Endothelial cell of coronary artery (primary cell): ENCODE measurements at places on chromosomes 5 and 9. TPM values are rescaled to one million over a fixed set of nuclear protein-coding genes. Genes with fewer than 3 reads are reported as not detected.

The NDUFS4 gene
- total RNA-seq: 101 and 119 TPM in 2 replicates

The LRRC70 gene
- 18.0 and 33.4 TPM in 2 replicates for total RNA-seq

The CCDC192 gene
- total RNA-seq: not detected in 2 replicates

The NIPSNAP3A gene
- 28.5 and 34.1 TPM in 2 replicates for total RNA-seq

The RARS1 gene
- 141 and 156 TPM in 2 replicates for total RNA-seq

The AFAP1L1 gene
- 92.1 and 118 TPM in 2 replicates for total RNA-seq

The ESM1 gene
- total RNA-seq: 214 and 325 TPM in 2 replicates

The CCL27 gene
- total RNA-seq: not detected in 2 replicates

The MEIKIN gene
- total RNA-seq: not detected in 2 replicates

The LMX1B gene
- total RNA-seq: not detected in 2 replicates

The CDK7 gene
- 58.5 and 60.7 TPM in 2 replicates for total RNA-seq

The PCDHB9 gene
- total RNA-seq: 0.27 and 0.28 TPM in 2 replicates

The JAKMIP2 gene
- total RNA-seq: 0.09 TPM in 1 of 2 replicates, not detected in the other

The FOXD4L6 gene
- total RNA-seq: under 0.01 TPM in 1 of 2 replicates, not detected in the other

The AJM1 gene
- 0.45 and 2.2 TPM in 2 replicates for total RNA-seq

The SPINK14 gene
- total RNA-seq: not detected in 2 replicates

The ENC1 gene
- total RNA-seq: 126 and 134 TPM in 2 replicates

The ZBTB5 gene
- 6.7 and 8.4 TPM in 2 replicates for total RNA-seq

The EQTN gene
- not detected in 2 replicates for total RNA-seq

The GFI1B gene
- total RNA-seq: not detected in 2 replicates

The ALDH1A1 gene
- 118 and 122 TPM in 2 replicates for total RNA-seq

The GDNF gene
- total RNA-seq: 0.09 TPM in 1 of 2 replicates, not detected in the other

The ATP10B gene
- not detected in 2 replicates for total RNA-seq

The BHMT2 gene
- 0.09 TPM in 2 replicates for total RNA-seq

The ADAMTS2 gene
- total RNA-seq: 0.54 and 41.0 TPM in 2 replicates

The PDE6A gene
- under 0.01 TPM in 1 of 2 replicates, not detected in the other for total RNA-seq

The SHISAL2B gene
- not detected in 2 replicates for total RNA-seq

The QRFP gene
- not detected in 2 replicates for total RNA-seq

The KIF4B gene
- total RNA-seq: 0.19 and 0.27 TPM in 2 replicates

The NMUR2 gene
- total RNA-seq: not detected in 2 replicates

The ACOT12 gene
- total RNA-seq: not detected in 2 replicates

The THBS4 gene
- total RNA-seq: under 0.01 and 0.09 TPM in 2 replicates

The MYMK gene
- not detected in 2 replicates for total RNA-seq

The NSD1 gene
- 30.5 and 38.3 TPM in 2 replicates for total RNA-seq

The CDX1 gene
- not detected in 2 replicates for total RNA-seq

The SGCD gene
- total RNA-seq: 0.28 TPM in 1 of 2 replicates, not detected in the other

The FAM174A gene
- 17.8 and 26.4 TPM in 2 replicates for total RNA-seq

The ZFR gene
- total RNA-seq: 60.0 and 77.0 TPM in 2 replicates

The PALM2AKAP2 gene
- 0.09 TPM in 2 replicates for total RNA-seq

The IFNB1 gene
- total RNA-seq: not detected in 2 replicates

The ENTPD8 gene
- under 0.01 TPM in 1 of 2 replicates, not detected in the other for total RNA-seq

The PRR7 gene
- 3.5 and 5.9 TPM in 2 replicates for total RNA-seq

The OR1J4 gene
- total RNA-seq: not detected in 2 replicates

The GPR21 gene
- 0.90 and 1.8 TPM in 2 replicates for total RNA-seq

The NAIP gene
- 1.4 and 2.4 TPM in 2 replicates for total RNA-seq

The ARHGEF39 gene
- total RNA-seq: 0.38 and 0.81 TPM in 2 replicates
